ENCODE measurements at places on chromosomes 12 and 14.

GRCh38 chr14:98877065-98877464 lies 394.9 kb downstream of the BCL11B start:
- no peak for DNase-seq

- no peak for DNase-seq
Observed at GRCh38 chr12:59365133-59365532, 230.7 kb upstream of the SLC16A7 start.

DNA sequence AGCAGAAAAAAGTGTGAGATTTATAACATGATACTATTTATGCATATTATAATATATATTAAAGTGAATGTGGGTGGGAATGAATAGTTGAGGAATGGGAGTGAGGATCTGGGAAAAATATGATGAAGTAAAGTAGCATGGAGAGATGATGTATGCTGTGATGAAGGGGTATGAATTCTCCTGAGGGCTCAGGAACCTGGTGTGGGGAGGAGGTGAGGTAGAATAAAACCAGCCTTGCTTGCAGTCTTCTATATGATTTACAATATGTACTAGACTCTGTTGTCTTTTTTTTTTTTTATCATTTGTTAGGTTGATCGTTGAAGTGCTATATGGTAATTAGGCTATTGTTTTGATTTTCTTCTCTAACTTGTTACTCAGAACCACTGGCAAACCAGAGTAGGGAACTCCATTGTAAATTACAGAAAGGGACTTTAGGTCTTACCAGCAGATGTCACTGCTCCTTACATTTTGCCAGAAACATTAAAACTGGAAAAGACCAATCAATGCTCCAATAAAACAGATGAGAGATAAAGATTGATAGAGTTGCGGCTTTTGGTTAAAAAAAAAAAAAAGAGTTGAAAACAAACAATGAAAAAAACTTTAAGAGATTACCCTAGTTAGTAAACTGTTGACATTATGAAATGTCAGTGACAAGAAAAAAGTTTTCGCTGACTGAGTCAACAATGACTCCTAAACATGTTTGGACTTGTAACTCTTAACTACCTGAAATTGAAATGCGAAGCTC lies 39.9 kb downstream of the ATL1 start:
- DNase-seq = peak; percentile 53

DNA sequence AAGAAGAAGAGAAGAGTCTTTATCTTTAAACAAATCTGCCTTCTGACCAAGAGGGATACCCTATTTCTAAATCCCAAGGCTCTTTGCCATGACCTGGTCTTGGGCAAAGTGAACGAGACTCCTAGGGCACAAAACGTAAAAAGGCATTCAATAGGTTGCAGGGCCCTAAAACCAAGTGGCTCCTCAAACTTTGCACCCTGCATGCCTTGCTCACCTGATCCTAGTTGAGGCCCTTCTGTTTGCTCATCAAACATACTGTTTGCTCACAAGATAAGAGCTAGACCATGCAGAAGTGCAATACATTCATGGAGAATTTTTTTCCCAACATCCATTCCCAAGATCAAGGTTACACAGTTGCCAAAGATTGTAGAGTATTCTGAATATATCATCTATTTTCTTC lies 7.9 kb upstream of the PRH1 start:
- no peak for DNase-seq

- peak; percentile 17 for DNase-seq
Observed at GRCh38 chr12:69457433-69457832, 12.8 kb upstream of the FRS2 start.

DNA sequence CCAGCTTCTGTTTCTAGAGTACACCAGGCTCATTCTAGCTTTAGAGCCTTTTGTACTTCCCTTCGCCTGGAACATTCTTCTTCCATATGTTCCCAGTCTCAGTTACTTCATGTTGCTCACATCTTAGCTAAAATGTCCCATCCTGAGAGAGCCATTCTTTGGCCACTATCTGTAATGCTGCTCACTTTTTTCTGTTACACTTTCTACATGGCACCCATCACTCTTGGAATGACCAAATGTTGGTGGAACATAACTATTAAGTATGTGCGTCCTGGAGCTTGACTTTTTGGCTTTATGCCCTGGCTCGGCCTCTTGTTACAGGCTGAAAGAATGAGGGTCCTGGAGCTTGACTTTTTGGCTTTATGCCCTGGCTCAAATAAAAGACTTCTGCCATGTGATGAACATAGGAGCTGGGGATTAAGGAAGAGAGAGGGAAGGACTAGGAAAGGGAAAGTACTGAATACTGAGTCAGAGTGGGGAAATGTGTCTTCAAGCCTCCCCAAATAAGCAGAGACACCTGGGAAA lies 442.9 kb upstream of the ATP2B1 start:
- DNase-seq = no peak

- DNase-seq = no peak
Observed at GRCh38 chr12:82952946-82953345, 266.2 kb downstream of the TMTC2 start.

DNA sequence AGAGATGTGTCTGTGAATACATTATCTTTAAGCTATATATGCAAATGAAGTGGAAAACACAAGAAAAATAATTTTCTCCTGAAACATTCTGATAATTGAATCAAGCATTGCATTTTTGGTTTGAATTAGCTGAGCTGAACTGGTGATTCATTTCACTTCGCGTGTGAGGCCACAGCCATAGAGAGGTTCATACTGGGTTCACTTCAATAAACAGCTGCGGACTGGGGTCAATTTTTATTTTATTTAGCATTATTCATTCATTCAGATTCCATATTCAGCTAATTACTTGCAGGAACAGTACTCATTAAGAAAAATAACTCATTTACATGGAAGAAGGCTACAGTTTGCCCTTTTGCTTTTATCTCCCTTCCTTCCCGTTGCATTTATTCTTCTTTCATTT lies 195.2 kb upstream of the LRIG3 start:
- no peak for DNase-seq

- no peak for DNase-seq
Observed at GRCh38 chr14:102511538-102511937, 2.0 kb upstream of the ANKRD9 start.

DNA sequence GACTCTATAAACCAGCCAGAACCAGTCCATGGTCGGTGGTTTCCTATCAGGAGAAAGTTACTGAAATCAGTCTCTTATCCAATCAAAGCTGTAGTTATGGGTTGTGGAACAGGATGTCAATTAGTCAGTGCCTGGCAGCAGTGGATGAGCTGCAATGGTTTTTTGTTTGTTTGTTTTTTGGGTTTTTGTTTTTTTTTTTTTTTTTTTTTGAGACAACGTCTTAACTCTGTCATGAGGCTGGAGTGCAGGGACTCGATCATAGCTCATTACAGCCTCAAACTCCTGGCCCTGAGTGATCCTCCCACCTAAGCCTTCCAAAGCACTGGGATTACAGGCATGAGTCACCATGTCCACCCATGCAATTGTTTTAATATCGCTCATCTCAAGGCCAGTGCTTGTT lies 113.3 kb upstream of the CAND1 start:
- DNase-seq = no peak

GRCh38 chr12:31118347-31119191 lies 44.9 kb downstream of the DDX11 start:
- DNase-seq = peak; percentile 22
